ENCODE measurements at places on chromosomes 4 and X. TPM values are rescaled to one million over a fixed set of nuclear protein-coding genes. Genes with fewer than 3 reads are reported as not detected.

Gene PTTG2
- not detected for total RNA-seq

Gene SEC24D
- 30.9 TPM for total RNA-seq

Gene FAM184B
- total RNA-seq, result not detected

Gene SUPT20HL2
- total RNA-seq, result not detected

Gene CENPVL2
- not detected for total RNA-seq

GRCh38 chr4:154622598-154622997, 10.1 kb upstream of the FGG start:
- DNase-seq, result no peak

DNA sequence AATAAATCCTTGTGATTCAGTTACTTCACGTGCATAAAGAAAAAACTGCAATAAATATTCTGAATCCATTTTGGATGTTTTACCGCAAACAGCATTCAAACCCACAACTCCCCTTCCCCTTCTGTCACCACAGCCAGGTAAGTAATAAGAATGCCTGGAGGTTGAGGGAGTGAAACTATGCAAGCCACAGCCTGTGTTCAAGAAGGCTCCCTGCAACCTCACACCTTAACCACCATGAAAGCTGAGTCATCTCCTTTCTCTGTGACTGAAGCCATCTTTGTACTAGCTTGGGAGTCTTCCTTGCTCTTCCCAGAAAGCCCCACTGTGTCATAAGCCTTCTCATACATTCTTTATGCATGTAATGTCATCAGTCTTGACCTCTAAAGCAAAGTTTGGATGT, 297.0 kb upstream of the PUDP start:
- DNase-seq, result no peak

GRCh38 chr4:17595471-17596005, 18.5 kb downstream of the LAP3 start:
- DNase-seq, result no peak

GRCh38 chr4:115515366-115515765, 401.9 kb upstream of the NDST4 start:
- DNase-seq, result no peak

- DNase-seq, result no peak
Observed at GRCh38 chrX:119010491-119010890, 36.1 kb downstream of the LONRF3 start.

DNA sequence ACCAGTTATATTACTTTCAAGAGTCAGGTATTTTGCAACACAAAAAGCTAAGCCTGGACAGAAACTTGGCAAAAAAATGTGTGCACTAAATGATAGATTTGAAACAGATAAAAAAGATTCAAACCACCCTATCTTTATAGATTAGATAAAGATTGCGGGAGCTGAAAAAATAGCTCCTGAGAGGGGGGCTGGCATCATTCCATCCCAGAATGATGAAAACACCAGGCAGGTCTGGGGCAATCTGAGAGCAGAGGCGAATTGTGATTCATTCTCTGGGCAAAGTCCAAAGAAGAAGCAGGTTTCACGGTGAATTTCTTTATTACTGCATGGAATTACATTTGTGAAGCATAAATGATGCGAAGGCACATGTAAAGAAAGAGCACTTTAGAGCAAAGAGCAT, 168.5 kb upstream of the DMD start:
- no peak for DNase-seq

GRCh38 chr4:39044956-39045826, 13.0 kb upstream of the TMEM156 start:
- no peak for DNase-seq

DNA sequence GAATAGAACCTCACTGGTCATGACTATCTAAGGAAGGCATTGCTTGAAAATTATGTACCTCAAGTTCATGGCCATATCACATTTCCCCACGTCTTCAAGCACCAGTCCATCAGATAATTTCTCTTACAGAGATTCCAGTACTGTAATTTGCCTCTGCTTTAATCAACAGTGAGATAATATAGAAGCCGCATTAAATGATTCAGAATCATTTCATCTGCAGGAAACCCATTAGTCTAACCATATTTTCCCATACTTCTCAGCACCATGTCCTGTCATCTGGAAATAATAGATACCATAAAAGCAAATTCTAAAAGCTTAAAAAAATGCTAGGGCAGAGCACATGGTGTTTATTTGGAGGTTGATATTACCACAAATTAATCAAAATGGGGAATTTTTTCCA, 310.3 kb upstream of the SLIT2 start:
- no peak for DNase-seq

DNA sequence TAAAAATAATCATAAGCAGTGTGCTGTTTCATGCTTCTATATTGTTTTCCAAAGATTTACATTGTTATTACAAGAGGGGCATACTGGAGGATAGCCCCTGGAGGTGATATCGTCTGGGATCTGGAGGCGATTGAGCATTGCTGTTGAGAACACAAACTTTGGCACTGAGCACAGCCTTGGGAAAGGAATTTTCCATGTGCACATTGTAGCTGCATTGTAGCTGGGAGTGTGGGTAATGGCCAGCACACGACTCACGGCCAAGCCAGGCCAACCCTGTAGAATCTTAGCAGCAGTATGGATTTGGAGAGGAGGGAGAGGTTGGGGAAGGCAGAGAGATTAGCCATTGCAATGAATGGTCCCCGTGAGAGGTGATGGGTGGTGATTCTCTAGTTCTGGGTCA, 121.9 kb downstream of the SMIM20 start:
- no peak for DNase-seq

GRCh38 chrX:37314531-37314930, 34.6 kb upstream of the PRRG1 start:
- no peak for DNase-seq

DNA sequence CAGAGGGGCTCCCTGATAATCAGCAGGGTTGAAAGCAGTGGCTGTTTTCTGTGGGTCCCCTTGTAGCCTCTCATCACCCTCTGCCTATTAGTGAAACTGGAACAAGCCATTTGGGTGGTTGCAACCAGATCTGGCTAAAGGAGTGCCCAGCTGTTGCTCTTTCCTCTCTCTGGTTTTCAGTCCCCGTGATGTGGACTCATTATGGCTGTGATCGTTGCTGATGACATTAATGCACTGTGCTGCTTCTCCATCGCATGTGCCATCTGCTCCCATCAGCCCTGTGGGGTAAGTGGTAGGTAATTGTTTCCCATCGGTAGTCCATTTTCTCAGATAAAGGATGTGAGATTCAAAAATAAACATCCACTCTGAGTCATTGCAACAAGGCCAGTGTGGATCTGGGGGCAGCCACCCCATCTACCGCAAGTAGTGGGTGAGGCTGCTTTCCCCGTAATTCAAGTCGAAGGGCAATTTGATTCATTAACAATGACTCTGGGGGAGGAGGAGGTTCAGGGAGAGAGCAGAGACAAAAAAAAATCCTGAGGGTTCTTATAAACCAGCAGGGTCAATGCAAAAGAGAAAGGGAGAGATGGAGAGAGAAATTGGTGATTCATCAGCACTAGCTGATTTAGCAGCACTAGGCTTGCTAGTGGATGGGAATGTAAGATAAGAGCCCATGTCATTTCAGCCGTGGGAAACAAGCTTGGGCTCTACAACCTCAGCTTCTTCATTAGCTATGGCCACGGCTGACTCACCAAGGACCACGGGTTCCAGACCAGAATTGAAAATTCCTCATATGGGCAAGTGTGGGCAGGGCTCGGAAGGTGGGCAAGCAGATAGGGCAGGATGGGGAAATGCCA, 357.8 kb downstream of the MID1IP1 start:
- no peak for DNase-seq

DNA sequence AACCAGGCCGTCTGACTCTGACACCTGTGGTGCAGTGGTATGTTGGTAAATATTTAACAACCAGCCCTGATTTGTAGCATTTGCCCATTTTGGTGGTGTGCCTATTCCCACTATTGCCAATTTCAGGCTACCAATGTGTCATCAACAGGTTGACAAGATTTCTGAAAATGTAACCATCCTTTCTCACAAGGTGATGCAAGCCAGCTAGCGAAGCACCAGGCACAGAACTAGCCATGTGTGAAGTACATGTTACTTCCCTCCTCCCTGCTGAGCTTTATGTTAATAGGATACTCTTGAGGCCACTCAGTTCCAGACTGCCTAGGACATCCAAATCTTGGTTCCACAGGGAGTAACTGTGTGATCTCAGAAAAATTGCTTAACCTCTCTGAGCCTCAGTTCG, 7.2 kb upstream of the MAMLD1 start:
- DNase-seq, result no peak

DNA sequence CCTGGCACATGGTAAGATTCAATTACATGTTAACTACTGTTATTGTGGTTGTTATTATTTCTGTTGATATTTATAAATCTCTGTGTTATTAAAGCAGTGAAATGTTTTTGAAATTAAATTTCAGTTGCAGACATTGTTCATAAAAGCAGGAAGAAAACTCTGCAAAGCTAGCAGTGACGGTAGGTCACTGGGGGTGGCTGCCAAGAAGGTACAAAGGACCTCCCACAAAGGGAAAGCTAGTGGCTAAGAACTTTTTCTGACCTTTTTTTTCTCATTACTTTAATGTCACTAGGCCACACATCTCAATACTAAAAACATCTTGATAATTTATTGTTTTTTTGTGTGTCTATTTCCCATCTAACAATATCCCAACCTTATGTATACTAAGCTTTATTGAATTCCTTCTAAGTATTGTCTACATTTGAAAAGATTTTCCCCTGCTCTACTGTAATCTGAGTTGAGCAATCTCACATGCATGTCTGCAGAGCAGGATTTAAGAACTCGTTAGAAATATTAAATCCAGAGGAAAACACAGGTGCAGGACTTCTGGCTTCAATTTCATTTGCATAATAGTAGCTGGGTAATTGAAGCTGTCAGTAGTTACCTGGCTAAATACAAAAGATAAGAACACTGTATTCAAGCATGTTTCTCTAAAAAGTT, 197.3 kb downstream of the CFAP299 start:
- no peak for DNase-seq
